ENCODE measurements at places on chromosomes 2 and 18.

GRCh38 chr2:173550143-173550542, 195.5 kb downstream of the CDCA7 start:
- no peak for DNase-seq

GRCh38 chr2:231821908-231822307, 35.7 kb downstream of the COPS7B start:
- no peak for DNase-seq

- no peak for DNase-seq
Measured at GRCh38 chr2:140177086-140177485, 1396.9 kb upstream of the NXPH2 start.

GRCh38 chr2:142285480-142285879, 154.7 kb upstream of the LRP1B start:
- DNase-seq = no peak

DNA sequence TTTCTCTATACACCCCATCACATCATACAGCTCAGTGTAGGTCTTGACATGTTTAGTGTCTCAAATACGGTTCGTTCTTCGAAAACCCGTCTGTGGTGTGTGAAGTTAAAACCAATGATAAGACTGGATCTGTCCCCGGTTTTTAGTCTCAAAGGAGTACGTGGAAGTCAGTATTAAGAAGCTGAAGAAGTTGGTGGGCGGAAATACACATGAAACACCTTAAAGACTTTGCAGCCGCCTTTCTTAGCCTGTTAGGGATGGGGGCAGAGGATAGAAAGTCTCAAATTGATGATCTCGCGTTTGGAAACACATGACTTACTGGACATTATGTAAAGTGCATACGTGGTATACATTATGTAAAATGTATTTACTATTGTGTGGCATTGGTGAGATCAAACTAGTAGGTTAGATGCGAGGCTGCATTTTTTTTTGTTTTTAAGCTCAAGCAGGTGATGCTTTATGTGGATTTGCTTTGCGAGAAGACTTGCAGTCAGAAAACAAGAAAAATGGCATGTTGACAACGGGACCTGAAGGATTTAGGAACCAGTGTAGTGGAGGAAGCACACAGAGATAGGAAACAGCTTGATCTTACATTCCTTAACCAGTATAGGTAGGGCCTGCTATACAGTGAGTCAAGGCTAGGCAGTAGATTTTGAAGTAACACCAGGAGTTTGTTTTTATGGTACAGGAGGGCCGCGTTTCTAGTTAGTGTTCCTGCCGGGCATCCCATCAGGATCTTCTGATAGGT, 1.2 kb downstream of the CNOT11 start:
- no peak for DNase-seq

DNA sequence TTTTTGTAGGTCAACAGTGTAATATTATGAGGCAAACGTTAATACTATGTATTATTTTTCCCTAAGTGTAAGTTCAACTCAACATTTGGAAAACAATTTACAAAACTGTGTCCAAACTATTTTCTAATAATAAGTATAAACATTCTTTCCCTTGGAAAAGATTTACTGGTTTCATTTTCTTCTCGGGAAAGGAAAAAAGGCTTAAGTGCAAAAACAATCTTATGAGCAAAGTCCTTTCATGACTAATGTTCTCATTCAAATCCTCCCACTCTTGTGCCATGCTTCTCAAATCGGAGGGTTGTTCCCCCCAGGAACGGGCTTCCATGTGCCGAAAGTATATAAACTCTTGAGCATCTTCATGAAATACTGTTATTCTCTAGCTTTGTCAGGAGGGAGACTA, 19.8 kb upstream of the L3MBTL4 start:
- DNase-seq = no peak

- peak; percentile 50 for DNase-seq
Measured at GRCh38 chr2:66305718-66306117, 129.2 kb upstream of the MEIS1 start.

DNA sequence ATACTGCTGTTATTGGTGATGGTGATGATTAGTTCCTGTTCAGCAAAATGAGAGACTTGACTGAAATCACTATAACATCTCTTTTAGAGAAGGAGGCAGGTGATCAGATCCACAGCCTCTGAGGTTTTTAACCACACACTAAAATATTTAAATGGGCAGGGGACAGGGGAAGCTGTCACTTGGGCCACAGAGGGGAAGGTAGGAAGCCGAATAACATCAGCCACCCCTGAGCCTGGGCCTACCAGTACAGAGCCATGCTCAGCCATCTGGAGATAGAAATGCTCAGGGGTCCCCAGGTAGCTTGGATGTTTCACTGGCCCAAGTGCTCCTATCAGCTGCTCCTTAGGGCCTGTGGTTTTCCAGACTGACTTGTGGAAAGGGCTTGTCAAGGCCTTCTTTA, 122.3 kb downstream of the MRO start:
- DNase-seq = no peak

DNA sequence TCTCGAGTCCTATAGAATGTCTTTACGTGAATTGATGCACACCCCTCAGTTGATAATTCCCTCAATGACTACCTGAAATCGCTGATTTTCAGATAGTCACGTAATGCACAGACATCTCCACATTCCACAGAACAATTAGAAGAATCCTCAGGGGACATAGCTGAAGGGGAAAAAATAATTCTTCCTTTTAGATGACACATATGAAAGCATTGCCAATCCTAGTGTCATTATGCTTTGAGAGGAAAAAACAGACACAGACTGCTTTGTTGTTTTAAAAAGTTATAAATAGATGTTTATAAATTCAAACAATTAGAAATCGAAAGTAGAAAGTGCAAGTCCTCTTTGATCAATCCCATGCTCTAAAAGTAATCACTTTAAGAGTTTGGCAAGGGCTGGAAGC, 100.6 kb upstream of the FN1 start:
- DNase-seq = peak; percentile 14

- DNase-seq = no peak
Measured at GRCh38 chr2:227057060-227057459, 106.9 kb downstream of the COL4A4 start.

DNA sequence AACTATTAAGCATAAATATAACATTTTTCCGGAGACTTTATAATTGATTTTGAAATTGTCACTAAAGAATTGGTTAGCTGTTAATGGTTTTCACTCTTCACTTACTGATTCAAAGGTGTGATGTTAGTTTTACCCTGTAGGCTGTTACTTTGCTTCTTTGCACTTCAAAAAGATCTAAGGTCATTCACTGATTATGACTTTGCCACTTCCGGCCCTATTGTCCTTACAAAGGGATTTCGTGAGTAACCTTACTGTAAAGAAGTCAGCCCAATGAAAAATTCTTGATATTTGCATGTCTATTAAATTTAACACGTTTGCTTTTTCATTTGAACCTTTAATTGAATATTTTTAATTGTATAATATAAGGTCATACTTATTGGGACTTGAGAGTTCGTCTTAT, 61.4 kb downstream of the GREB1L start:
- no peak for DNase-seq

DNA sequence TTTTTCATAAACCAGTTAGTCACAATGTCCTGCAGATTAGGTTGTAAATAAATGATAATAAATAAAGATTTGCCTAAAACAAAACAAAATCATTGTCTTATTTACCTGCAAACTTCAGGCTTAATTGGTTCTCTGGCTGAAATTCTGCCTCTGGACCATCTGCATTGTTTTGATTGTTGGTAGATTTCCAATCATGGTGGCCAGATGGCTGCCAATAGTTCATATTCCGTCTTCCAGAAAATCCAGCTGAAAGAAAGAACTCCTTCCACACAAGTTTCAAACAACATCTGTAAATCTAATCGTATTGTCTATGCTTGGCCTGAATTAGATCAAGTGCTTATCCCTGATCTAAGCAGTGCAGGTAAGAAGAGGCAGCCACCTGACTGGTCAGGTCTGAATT, 771.1 kb upstream of the ZEB2 start:
- no peak for DNase-seq

- DNase-seq = peak; percentile 87
Measured at GRCh38 chr2:96174251-96175144, 29.3 kb upstream of the DUSP2 start.

DNA sequence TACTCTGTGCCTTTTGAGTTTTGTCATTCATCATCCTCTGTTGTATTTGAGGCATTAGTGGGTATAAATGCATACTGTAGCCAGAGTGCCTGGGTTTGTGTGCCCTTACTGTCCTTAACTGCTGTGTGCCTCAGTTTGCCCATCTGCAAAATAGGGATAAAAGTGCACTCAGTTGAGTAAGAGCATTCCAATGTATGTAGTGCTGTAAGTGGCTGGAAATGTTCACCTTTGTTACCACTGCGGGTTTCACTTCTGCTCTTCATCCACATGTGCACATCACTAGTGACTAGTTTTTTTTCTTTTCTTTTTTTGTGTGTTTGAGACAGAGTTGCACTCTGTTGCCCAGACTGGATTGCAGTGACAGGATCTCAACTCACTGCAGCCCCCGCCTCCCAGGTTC, 39.9 kb downstream of the PLEKHB2 start:
- no peak for DNase-seq

DNA sequence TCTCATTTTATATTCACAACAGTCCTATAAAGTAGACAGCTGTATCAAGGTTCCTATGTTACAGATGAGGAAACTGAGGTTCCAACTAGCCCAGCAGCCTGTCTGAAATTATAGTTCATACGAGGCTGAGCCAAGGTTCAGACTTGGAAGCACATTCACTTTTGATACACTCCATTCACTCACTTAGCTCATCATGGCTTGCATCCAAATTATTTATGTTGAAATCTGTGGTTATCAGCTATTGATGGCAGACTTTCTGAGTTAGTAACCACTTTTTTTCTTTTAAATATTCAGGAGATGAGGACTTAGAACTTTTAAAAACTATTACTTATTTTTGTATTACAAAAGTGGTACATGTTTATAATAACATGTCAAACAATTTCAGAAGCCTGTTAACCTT, 188.2 kb downstream of the MTX2 start:
- no peak for DNase-seq

DNA sequence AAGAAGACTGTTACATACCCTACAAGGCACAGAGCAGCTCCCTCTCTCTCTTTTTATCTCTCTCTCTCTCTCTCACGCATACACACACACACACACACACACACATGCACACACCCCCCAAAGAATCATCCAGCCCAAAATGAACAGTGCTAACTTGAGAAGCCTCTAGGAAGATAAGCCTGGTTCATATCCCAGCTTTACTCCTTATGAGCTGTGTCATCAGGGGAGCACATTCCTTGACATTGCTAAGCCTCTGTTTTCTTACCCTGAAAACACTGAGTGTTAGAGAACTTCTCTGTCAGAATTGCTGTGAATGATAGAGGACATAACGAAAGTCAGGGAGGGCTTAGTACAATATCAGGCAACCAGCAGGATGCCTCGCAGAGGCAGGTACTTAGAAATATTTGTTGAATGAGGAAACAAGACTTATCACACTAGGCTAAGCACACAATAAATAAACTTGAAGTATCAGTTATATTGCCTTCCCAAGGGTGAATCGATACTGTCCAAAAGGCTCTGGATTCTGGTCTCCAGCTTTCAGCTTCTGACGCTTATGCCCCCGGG, 725.6 kb upstream of the ID2 start:
- DNase-seq = no peak

- no peak for DNase-seq
Measured at GRCh38 chr2:117723483-117723882, 91.0 kb upstream of the DDX18 start.

GRCh38 chr2:133421516-133422324, 146.5 kb downstream of the NCKAP5 start:
- DNase-seq = no peak

GRCh38 chr2:20146401-20146800, 78.5 kb downstream of the SDC1 start:
- DNase-seq = no peak

DNA sequence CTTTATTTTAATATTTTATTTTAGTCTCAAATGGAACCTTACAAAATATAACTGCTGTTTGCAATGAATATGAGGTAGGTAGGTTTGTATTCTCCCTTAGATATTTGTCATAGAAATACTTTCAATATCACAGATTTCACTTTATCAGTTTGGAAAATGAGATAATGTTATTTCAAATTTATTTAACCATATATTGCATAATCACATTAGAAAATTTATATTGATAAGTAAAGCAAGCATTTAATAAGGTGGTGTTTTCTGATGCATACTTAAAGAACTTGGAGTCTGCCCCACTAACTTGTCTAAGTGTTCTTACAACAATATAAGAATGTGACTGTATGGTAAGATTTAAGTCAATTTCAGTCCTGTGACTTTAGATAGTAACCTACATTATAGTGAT, 85.1 kb downstream of the UBE2E3 start:
- no peak for DNase-seq

GRCh38 chr2:43238813-43239212, 12.4 kb upstream of the ZFP36L2 start:
- no peak for DNase-seq

GRCh38 chr2:39061280-39061679, 59.6 kb downstream of the SOS1 start:
- DNase-seq = no peak

DNA sequence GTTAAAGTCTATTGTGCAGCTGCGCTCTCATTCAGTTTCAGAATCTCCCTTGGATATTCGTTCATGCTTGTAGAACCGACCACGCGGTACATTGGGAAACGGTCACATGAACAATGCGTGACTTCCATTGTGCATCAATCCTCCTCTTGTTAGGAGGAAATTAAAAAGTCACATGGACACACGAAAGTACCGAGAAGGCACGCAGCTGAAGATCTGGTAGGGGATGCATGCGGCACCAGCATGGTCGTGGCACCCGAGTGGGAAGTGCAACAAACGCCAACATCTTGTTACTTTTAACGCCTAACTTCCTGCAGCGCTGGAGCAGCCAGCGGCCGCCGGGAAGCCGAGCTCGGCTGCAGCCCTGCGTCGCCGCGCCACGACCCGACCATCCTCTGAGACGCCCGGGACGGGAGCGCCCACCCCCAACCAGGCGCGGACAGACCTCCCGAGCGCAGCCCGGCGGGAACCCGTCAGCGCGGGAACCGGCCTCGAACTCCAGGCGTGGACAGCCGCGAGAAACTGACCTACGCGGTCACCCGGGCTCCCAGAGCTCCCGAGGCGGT, 412 bp downstream of the OSBPL1A start:
- no peak for DNase-seq

- no peak for DNase-seq
Measured at GRCh38 chr2:174802459-174802858, 38.2 kb upstream of the CHRNA1 start.

- no peak for DNase-seq
Measured at GRCh38 chr2:221109552-221109951, 462.6 kb downstream of the EPHA4 start.

DNA sequence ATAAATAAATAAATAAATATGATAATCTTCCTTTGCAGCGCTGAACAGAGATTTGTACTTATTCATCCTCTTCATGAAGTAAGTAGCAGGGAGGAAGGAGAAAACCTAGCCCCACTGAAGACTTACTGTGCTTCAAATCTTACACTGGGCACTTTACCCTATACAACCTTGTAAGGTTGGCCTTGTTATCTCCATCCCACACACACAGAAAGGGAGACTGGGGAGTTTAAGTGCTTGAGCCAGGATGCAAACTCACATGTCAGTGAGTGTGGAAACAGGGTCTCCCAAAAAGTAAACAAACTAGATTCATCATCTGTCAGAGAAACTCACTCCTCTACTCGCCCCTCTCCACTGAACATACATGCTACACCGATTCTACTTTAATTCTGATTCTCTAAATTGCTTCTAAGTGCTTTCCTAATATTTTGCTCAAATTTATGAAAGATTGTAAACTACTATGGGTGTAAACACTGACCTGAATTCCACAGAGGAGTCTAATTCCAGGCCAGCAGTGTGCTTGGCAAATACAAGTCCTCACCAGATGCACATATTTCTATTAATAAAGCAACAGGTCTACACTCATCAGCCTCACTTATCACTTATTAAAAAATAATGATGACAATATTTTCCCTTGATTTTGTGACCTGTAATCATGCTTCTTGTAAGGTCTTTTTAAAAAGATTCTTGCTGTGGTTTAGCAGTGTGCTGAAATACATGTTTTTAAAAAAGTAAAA, 155.5 kb downstream of the TCF4 start:
- no peak for DNase-seq

Measured in urothelium cell line (cell line).